ENCODE measurements at places on chromosomes 1 and 21.

DNA sequence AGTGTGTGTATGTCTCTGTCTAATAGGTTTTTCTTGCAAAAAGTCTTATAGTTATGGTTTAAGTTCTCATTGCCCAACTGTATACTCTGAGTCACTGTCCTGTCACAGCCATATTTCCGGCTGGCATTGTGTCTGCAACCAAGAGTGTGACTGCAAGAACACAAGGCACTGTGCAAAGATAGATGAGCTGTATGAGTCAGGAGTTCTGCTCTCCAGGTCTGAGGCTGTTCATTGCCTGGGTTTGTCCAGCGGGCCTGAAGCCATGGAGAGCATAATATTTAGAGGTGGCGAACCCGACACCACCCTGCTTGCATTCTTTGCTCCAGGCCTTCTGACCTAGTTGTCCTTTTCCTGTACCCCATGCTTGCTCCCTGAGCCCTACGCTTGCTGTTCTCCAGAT, 50.9 kb upstream of the CNIH3 start:
- DNase-seq: no peak

DNA sequence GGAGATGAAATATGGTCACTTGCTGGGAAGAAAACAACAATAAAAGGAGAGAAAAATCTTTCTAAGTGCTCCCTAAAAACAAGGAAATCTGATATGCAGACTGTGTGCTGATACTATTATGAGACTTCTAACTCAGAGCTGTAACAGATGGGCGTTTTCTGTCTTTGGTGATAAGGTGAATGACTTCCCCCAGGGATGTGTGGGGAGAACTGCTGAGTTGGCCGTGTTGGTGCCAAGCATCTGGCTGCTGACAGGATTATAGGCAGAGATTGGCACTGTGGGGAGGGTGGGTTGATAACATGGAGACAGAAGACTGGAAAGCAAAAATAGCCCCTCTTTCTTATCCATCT, 438.5 kb upstream of the PLXNA2 start:
- no peak for DNase-seq

DNA sequence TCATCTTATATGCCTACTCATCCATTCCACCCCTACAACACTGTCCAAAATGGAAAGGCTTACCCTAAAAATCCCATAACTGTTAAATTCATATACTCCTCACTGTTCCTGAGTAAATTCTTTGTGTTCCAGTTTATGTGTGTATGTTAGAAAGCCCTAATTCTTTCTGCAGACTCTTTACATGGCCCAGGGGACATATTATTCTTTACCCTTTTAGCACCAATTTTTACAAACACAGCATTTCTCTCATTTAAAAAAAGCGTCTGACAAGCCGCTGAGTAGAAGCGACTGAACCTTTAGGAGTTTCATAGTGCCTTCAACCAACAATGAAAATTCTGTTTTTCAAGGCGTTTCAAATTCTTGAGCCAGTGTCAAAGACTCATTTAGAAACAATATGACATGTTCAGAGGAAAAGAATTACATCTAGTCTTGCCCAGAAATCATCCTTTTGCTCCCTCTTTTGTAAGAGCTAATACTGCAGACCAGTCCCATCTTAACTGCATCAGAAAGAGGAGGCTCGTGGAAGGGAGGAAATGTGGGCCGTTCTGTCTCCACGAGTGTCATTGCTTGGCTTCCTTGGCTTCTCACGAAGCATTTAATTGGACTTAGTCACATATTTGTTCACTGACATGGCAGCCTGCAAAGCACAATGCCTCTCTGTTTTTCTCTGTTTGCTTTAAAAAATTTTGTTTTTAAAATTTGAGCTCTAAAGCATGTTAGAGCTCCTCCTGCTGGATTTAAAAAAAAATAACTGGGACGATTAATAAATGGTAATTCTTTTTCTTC, 21.3 kb upstream of the C1orf105 start:
- no peak for DNase-seq

GRCh38 chr1:206908038-206908437, 10.8 kb downstream of the IL24 start:
- no peak for DNase-seq

GRCh38 chr1:2983319-2983705, 38.0 kb upstream of the ACTRT2 start:
- DNase-seq: no peak

GRCh38 chr21:41477641-41478318, 30.2 kb downstream of the TMPRSS2 start:
- no peak for DNase-seq

- no peak for DNase-seq
Observed at GRCh38 chr21:46055863-46056281, 42.0 kb upstream of the COL6A2 start.

DNA sequence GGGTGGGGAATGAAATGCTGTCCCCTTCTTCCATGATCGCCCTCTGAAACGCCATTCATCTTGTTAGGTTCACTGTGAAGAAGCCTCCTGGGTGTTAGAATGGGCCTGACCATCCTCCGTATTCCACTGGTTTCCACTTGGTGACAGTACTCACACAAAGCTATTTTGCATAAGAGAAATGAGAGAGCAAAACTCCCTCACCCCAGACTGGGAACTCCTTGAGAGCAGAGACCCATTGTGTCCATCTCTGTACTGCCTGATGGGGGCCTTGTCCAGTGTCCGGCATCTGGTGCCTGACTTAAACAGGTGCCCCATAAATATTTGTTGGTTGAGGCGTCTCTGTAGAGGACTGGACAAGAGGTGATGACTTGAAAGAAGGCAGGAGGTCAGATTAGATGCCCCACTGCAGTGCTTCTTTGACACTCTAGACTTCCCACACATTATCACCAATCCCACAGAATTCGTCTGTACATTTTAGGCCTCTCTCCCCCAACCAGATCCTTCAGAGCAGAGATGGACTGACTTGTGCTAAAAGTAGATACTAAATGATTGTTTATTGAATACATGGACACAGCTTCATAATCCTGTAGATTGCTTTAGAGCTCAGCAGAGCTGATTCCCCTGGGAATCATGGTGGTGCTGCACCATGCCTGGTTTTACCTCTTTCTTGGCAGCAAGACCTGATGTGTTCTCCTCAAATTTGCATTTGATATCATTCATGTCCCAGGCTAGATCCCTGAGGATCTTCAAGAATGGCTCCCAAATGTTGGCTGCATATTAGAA, 22.4 kb upstream of the KCNA2 start:
- no peak for DNase-seq

DNA sequence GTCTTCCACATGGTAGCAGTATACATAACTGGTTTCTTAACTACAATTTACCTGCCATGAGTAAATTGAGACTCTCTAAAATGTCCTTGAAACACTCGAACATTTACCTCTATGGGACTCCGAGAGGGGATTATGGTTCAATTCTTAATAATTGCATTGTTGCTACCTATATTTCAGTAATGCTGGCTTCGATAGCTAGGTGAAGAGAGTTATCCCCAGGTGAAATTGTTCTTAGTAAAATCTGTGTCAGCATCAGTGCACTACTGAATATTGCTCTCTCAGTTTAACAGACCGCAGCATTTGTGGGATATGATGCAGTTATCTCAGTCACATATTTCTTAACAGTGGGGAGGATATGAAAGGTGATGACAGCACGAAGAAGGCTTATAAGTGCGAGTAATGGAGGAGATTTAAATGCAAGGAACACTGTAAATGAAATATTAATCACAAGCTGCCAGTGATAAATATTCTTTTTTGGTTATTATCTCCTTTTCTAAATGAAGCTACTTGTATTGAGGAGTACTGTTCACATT, 801.9 kb downstream of the BRINP3 start:
- no peak for DNase-seq

DNA sequence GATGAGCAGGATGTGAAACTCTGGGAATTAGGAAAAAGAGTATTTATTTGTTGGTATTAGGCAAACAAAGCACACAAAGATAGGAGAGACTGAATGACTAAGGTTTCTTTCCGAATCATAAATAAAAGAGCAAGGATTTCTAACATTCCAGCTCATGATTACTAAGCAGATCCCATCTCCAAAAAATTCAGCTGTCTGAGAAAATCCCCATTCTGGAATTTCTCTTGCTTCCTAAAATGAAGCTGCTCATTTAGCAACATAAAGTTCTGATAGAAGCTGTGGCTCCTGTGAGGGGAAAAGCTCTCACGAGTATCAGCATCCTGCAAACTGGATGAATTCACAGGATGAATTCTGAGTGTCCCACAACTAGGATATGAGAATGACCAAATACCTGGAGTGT, 6.7 kb upstream of the SH2D5 start:
- no peak for DNase-seq

DNA sequence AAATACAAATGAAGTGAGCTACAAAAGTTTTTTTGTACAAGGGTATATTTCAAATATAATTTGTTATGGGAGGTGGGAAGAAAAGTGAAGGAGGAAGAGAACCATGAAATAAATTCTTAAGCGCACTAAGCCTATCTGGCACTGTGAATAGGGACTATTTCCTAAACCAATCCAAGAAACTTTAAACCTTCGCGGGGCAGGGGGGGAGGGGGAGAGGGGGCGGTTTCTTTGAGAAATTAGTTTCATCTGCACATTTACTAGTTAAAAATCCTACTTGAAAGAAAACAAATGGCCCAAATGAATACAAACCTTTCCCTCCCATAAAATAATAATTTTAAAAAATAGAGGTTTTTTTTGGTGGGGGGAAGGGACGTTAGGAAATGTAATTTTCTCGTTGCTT, 364 bp downstream of the GOLPH3L start:
- no peak for DNase-seq

DNA sequence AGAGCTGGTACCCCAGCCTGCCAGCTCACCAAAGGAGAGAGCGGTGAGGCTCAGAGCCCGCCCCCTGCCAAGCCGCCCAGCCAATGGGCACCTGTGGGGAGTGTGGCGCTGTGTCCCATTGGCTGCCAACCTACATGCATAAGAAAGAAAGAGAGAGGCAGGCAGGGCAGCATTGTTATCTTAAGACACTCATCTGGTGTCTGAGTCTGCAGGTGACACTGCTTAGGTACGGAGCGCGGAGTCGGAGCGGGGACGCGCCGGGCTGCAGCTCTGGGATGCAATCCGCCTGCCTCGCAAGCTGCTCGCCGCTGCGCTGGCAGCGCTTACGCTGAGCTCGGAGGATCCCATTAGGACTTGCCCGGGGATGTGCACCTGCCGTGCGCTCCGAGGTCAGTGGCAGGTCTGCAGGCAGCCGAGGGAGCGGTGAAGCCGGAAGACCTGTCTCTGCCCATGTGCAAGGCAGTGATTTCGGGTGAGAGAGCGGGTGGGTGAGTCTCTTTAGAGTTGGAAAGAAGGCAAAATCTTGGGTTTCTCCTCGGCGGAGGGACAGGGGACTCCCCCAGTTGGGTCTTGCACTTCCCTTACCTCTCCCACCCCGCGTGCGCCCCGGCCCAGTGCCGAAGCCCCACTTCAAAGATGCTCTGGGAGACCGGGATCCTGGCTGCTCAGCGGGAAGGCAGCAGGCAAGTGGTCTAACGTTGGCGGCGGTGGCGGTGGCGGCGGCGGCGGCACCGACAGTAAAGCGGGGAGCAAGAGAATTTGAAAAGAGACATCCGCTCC, at the start of gene BRINP2:
Gene BRINP2 (plus strand): TSS at position 203 of the 780 bp plus-strand sequence. CDS start 58,919 bp downstream, outside the sequence.
- DNase-seq: no peak

GRCh38 chr1:221263831-221264767, 384.9 kb downstream of the HLX start:
- no peak for DNase-seq

- no peak for DNase-seq
Observed at GRCh38 chr1:163381487-163382184, 59.9 kb downstream of the NUF2 start.

DNA sequence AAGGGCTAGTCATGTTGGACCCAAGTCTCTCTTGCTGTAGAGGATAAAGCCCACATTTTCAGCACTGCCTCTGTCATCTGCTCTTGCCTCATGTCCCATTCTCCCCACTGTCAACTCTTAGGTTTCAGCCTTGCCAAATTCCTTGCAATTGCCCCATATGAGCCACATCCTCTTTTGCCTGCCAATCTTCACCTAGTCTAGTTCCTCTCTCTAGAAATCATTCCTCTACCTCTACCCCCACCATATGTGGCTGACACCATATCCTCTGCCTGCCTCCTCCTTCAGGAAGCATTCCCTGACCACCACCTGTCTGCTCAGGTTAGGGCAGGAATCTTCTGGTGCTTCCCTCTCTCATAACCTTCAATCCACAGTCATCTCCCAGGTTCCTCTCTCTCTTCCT, 38.2 kb downstream of the SLC9A1 start:
- DNase-seq: no peak

DNA sequence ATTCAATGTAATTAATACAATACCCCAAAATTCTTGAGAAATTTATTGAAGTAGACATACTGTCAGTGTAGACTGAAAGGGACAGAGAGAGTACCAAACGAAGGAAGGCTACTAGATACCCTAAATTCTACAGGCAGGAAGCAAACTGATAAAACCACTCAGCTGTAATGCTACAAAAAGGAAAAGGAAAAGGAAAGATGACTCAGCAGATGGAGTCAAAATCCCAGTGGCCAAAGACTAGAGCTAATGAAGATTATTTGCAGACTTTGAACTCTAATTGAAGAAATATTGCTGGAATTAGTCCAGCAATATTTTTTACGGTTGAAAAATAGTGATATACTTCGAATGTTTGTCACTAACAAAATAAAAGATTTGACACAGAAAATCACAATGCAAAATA, 671.9 kb downstream of the BRINP3 start:
- DNase-seq: no peak

- no peak for DNase-seq
Observed at GRCh38 chr1:236794585-236795034, 482 bp upstream of the MTR start.

GRCh38 chr1:79052829-79053449, 46.4 kb upstream of the ADGRL4 start:
- no peak for DNase-seq

DNA sequence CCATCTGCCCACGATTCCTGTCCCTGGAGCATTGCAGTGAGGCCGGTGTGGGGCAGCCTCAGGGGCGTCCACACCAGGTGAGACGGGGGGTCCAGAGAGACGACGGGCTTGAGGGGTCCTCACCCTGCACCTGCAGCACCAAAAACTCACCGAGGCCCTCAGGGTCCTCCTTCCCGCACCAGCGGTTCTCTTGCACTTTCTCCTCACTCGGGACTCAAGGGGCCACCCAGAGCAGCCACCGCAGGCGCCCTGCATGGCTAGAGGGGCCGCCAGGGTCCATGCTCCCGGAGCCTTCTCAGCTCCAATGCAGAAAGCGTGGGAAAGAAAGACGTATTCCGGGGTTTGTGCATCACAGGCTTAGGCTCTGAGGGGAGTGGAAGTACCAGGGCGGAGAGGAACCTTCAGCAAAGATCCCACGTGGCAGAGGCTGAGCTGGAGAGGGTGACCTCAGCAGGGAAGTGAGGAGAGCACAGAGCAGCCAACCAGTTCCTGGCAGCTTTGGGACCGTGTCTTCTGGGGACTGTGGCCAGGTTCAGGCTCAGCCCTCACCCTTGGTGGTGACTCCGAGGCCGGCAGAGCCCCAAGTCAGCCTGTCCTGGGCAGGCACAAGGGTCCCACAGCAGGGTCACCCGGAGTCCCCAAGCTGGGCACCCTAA, 19.5 kb upstream of the COL6A2 start:
- DNase-seq: no peak

- no peak for DNase-seq
Observed at GRCh38 chr1:53331446-53332185, 3.7 kb upstream of the LRP8 start.

- DNase-seq: no peak
Observed at GRCh38 chr1:89433421-89433820, 69.6 kb downstream of the GBP6 start.

GRCh38 chr1:99748419-99748818, 18.0 kb downstream of the FRRS1 start:
- DNase-seq: no peak

- no peak for DNase-seq
Observed at GRCh38 chr1:55124470-55124869, 85.1 kb downstream of the PCSK9 start.

All from activated CD4-positive, alpha-beta T cell treated with anti-CD3 and anti-CD28 coated beads for 1 hour (primary cell).